ENCODE measurements at places on chromosomes 16 and 17. TPM values are rescaled to one million over a fixed set of nuclear protein-coding genes. Genes with fewer than 3 reads are reported as not detected.

DNA sequence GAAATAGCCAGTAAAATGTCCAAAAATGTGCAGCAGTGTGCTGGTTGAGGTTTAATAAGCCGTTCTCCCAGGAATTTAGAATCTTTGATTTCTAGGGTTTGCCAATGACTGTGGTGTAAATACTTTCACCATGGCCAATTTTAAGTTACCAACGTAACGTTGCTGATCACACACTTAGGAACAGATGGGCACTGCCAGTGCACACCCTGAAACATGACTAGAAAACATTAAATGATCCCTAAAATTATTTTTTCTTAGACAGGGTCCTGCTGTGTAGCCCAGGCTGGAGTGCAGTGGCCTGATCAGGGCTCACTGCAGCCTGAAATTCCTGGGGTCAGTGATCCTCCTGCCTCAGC, 3.2 kb downstream of the CA5A start:
- no peak for DNase-seq

- DNase-seq: peak; percentile 84
These were observed 723 bp downstream of the TRIM37 start for GRCh38 chr17:59105852-59106462.

GRCh38 chr17:82611140-82612058, 36.8 kb downstream of the WDR45B start:
- no peak for DNase-seq

Gene CLEC18B
- total RNA-seq: 0.38 TPM

- DNase-seq: no peak
These were observed 53.0 kb upstream of the MEAK7 start for GRCh38 chr16:84557504-84557903.

Gene AURKB
- 0.83 TPM for total RNA-seq

GRCh38 chr16:56608876-56609462, 585 bp downstream of the MT2A start:
- no peak for DNase-seq

- no peak for DNase-seq
These were observed 52.5 kb downstream of the TBX4 start for GRCh38 chr17:61504697-61505096.

GRCh38 chr16:84566545-84567257, 51.2 kb downstream of the COTL1 start:
- DNase-seq: no peak

GRCh38 chr17:19401321-19402010, 9.6 kb upstream of the RNF112 start:
- peak; percentile 44 for DNase-seq

- DNase-seq: no peak
These were observed 26.9 kb downstream of the IRX5 start for GRCh38 chr16:54957403-54958166.

GRCh38 chr17:11511696-11512095, 86.6 kb upstream of the DNAH9 start:
- no peak for DNase-seq

DNA sequence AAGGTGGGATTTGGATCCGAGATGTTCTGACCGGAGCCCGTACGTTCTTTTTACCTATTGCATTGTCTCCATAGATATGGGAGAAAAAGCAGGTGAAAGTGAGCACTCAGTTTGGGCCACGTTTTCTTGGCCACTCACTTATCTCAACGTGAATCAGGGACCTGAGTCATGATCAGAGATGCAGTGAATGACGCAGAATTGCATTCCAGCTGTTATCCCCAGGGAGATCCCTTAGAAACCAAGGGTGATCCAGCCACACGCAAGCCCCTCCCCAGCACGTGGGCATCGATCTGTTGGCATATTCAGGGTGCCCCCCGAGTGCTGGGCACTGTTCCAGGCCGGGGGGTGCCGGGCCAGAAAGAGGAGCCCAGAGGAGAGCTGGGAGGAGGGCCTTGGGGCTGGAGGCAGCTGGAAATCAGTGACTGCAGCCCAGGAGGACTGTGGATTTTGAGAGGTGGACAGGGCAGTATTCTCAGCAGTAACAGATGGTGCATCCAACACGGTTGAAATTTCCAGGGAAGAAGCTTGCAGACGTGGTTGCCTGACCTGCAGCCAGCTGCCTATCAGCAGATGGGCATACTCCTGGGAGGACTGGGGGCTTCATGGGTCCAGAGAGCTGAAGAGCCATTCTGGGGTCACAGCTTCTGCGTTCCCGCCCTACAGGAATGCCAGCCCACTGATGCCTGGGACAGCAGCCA, 87.2 kb upstream of the CACNG5 start:
- no peak for DNase-seq

DNA sequence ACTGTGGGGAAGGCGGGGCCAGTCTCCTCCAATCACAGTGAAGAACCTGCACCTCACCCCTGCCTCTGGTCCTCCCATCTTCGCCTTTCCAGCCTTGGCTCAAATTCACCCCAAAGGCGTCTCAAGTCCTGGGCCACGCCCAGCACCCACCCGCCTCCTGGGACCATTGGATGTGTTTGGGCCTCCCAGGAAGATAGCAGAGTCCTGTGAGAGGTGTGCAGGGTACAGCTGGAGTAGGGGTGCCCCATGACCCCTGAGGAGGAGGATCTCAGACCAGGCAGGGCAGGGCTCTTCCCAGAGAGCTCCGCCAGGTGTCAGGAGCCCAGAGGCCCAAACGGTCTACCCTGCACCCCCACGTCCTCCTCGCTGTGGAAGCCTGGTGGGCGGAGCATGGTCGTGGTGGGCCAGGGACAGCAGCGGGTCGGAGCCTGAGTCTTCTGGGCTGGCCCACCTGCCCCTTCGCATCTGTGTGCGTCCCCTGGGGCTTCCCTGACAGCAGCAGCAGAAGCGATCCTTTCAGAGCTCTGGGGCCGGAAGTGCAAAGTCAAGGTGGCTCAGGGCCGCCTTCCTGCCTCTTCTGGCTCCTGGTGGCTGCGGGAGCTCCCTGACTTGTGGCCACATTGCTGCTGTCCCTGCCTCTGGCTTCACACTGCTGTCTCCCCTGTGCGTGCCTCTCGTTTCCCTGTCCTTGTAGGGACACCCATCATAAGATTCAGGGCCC, 34.9 kb upstream of the ZNF469 start:
- DNase-seq: no peak

DNA sequence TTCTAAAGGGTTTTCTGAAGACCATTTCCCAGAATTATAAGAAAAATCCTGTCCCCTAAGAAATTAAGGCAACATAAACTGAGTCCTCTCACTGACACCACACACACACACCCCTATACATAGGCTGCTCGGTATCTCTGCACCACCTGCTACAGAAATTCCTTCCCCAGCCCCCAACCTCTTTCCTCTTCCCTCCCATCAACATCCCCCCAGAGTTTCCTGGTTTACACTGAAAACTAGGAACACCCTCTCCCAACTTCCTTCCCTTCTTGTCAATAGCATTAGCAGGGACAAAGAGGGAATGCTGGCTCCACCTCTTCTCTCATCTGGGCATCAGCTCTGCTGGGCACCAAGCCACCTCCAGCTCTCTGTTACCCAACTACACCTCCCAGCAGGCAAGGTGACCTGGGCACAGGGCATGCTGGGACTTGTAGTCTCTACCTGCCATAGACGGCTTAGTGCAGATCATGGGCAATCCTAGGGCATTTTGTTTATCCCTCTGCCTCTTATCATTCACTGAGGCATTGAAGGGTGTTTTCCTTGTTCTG, 15.7 kb downstream of the CAVIN1 start:
- DNase-seq: peak; percentile 89

DNA sequence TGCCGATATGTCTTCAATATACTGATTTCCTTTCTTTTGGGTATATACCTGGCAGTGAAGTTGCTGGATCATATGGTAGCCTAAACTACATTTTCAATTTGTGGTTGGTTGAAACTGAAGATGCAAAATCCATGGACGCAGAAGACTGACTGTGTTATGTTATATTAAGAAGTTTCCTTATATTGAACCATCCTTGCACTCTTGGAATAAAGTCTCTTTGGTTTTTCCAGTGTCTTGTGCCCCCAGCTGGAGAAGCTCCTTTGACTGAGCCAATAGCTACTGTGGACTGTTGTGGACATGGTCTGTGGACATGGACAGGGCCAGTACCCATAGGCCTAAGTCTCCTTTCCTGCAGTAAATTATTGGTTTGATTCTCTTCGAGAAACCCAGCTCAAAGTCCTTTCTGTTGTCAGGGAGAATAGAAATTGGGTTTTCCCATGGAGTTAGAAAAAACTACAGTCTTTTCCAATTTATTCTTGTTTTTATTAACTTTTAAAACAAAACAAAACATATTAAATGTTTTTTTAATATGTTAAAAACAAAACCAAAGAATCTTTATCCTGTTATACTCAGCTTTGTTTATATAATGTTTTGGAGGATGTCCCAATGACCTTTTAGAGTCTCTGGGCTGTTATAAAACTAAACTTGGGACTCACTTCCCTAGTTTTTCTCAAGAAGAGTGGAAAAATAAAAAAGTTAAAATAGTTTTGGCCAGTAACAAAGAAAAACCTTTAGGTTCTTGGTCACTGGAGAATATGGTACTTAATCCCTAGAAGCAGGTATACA, 15.2 kb upstream of the IL34 start:
- no peak for DNase-seq

DNA sequence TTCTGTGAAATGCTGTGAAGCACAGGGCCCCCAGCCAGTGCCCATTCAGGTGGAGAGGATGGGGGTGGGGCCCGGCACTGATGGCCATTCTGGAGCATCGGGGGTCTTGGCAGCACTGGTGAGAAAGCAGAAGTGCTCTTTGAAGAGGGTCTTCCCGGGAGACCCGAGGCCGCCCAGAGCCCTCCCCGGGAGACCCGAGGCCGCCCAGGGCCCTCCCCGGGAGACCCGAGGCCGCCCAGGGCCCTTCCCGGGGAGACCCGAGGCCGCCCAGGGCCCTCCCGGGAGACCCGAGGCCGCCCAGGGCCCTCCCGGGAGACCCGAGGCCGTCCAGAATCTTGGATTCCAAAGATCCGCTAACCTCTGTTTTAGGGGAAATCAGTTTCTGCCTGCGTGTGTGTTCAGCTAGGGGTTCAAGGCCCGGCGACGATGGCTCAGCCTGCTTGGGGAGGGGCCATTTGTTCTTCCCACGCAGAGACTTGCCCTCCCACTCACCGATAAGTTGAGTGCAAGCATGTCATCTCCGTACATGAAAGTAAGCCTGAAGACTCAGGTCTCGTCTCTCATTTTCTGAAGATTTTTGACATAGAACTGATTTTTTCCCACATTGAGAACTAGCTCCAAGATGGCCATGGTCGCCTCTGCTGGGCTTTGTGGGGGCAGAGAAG, 35.2 kb upstream of the CAPN15 start:
- DNase-seq: no peak

GRCh38 chr17:82927661-82928601, 88.1 kb upstream of the ZNF750 start:
- no peak for DNase-seq

- DNase-seq: peak; percentile 49
These were observed 333.4 kb downstream of the MAF start for GRCh38 chr16:79267146-79267545.

GRCh38 chr17:42179911-42180410, 981 bp downstream of the KCNH4 start:
- no peak for DNase-seq
